Stimulated activated CD8-positive, alpha-beta memory T cell treated with anti-CD3 and anti-CD28 coated beads, Interleukin-2, amount 100 ng/mL, for 48 hours (primary cell): ENCODE measurements at places on chromosomes 1 and 21.
A peak's percentile ranks its signal among the peaks of the same experiment; 100 is the strongest.

- no peak for DNase-seq
Measured at GRCh38 chr1:70415882-70416281, 4.8 kb downstream of the CTH start.

- DNase-seq = no peak
Measured at GRCh38 chr1:100455478-100456072, 82.4 kb upstream of the GPR88 start.

GRCh38 chr1:8910331-8910730, 31.8 kb upstream of the ENO1 start:
- DNase-seq = no peak

- no peak for DNase-seq
Measured at GRCh38 chr1:168260393-168260792, 20.3 kb upstream of the TBX19 start.

DNA sequence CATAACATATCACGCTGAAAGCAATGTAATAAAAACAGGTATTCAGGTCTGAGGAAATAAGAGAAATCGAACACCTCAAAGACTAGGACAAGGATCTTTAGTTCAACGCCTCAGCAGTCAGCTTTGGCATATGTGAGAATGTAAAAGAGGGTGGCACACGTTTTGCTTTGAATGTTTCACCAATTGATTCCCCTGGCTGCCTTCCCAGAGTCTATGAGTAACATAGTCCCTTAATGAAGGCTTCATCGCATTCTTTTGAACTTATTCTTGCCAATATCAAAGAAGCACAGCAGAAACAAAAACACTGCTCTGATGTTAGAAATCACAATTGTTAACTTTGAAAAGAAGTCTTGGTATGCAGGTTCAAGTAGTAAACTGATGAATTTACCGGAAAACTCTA, 764.8 kb downstream of the ADGRL2 start:
- DNase-seq = no peak

DNA sequence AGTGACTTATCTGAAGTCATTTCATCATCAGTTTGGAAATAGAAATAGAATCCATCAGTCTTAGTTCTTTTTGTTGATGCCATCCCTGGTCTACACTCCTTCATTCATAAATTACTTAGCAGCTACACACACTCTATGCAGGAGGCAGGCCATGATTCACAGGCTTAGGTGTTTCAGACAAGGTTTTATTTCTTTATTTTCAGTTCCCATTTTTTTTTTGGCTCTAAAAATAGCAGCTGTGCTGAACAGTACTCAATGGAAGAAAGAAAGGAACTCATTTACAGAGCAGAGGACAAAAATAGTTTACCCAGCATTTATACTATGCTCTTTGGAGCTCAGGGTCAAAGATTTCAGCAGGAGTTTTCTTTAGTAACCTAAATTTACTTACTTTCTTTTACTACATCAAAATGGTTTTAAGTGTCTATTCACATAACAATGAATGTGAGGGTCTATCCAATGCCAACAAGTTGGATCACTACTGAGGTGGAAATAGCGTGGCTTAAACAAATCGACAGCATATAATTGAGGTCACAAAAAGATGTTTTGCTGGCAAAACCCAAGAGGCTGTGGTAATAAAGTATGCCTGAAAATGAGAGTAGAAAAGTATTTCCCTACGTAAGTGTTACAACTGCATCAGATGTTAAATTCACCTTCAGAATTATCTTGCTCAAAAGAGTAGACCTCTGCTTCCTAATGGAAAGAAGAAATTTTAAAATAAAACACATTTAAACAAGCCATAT, 7.7 kb downstream of the KRTAP19-8 start:
- DNase-seq = no peak

GRCh38 chr1:47411436-47411835, 4.6 kb upstream of the FOXE3 start:
- DNase-seq = no peak

DNA sequence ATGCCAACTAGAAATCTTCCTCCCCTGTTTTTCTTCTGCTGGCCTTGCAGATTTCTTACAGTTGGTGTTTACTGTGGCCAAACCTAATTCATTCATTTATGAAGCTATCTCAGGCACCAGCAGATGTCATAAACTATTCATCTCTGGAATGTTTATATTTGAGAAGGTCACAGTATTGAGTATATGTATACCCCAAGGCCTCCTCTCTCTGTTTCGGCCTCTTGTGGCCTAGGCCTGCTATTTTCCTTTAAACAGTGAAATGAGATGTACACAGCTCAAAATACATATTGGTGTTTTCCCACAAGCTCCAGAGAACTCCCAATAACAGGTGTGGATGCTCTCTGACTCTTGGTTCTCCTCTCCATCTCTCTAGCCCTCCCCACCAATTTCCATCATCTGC, 520.7 kb upstream of the CAMK1G start:
- no peak for DNase-seq

DNA sequence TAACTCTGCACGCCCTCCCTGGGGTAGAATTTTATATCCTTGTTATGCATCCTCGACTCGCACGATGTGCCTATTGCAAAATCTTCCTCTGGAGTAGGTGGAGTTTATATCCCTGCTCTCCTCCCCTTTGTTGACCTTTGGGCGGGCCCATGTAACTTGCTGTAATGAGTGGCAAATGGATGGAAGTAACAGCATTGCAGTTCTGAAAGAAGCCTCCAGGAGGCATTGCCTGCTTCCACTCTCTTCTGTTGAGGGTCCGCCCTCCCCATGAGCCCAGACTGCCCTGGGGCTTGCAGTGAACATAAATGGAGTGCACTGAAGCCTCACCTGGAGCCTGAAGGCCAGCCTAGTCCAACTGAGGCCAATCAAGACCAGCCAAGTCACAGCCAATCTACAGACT, 62.2 kb upstream of the GRIK3 start:
- no peak for DNase-seq

- DNase-seq = no peak
Measured at GRCh38 chr1:87730274-87731216, 401.9 kb downstream of the LMO4 start.

DNA sequence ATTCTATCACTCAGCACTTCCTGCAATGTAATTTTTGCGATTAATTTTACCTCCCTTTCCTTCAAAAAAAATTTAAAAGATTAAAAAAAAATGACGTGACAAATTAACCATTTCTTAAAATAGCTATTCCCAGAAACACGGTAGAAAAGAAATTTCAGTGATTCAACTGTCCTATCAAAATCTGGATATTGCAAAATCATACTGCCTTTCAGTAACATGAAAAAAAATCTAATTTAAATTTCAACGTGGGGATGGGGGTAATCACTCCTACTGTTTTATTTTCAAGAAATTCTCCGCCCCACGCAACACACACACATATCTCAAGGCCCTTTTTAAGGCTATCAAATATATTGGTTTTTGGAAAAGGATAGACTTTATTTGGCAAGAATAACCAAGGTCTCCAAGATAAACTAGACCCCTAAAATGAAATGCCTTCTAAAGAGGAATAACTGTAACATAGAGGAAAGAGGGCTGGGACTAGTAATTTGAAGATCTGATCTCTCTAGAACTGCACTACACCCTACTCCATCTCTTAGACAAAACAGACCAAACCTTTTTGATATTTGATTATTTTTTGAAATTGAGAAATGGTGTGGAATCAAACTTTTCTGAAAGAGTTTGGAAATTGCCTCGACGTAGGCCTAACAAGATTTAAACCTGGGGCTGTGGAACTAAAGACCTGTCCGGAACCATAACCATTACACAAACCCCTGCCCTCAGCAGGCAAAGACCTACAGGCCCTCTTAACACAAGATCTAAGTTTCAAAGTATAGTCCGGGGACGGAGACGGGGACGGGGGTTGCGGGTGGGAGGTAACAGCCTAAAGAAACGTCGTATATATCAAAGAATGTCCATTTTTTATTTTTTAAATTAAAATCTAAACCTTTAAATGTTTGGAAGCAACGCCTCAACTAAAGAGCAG, 941 bp downstream of the ARNT start:
- no peak for DNase-seq

DNA sequence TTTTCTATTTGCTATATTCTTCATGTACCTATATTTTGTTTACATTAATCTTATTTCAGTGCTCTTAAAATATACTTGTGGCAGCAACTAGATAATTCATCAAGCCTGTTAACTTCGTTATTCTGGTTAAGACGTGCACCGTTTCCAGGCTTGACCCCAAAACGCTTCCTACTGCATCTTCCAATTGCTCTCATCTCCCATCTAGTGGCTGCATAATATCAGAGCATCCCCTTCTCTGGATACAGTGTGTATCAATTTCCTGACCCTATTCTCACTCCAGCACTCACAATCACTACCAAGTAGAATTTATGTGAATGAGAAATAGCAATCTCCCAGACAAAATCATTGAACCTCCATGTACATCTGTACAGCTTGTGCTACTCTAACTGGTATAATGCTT, 1280.3 kb upstream of the B3GALT2 start:
- DNase-seq = no peak

DNA sequence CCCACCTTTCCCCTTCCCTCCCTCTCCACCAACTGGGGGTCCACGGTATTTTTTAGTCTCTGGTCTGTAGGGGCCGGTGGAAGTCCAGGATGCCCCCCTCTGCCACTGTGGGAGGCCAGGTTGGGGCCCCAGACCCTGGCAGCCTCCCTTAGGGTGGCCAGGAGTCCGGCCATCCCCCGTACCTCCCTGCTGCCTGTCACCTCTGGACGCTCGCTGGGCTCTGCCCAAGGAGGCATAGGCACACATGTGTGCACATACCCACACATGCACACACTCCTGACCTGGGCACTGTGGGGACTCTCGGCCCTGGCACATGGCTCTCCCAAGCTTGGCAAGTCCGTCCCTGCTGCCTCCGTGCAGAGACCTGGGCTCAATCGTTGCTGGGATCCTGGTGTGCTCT, 53.0 kb downstream of the DISP3 start:
- no peak for DNase-seq

- DNase-seq = no peak
Measured at GRCh38 chr1:225882694-225883615, 775 bp upstream of the TMEM63A start.

DNA sequence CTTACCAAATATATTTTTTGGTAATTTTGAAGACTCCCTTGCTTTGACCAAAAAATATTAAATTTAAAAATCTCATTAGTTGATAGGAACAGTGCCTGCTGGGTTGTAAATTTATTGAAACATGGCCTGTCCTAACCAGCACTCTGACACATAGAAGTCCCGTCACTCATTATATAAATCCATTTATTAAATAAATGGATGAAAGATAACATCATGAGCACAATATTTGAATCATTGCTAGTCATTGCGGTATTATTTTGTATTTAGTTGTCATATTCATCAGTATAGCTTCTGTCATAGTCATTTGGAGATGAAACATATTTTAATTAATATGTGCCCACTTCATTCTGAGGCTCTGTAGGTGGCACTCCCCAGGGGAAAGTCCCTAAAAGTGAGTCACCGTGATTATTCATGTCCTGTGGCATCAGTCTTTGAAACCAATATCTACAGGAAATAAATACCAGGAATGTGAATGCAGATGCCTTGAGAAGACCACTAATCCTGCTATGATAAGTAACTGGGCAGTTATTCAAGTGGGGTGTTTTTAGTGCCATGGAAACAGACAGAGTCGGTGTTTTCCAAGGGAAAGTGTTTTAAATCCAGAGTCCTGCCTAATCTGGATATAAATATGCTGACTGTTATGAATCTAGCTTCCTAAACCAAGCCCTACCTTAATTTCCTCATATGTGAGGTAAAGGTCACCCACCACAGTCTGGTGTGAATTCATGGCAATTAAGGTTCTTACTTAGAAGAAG, 302.0 kb downstream of the DUSP10 start:
- peak; percentile 3 for DNase-seq
